Ascending aorta (tissue), 2 donors: ENCODE measurements at places on chromosomes 2 and 18. TPM values are rescaled to one million over a fixed set of nuclear protein-coding genes. Genes with fewer than 3 reads are reported as not detected.

DNA sequence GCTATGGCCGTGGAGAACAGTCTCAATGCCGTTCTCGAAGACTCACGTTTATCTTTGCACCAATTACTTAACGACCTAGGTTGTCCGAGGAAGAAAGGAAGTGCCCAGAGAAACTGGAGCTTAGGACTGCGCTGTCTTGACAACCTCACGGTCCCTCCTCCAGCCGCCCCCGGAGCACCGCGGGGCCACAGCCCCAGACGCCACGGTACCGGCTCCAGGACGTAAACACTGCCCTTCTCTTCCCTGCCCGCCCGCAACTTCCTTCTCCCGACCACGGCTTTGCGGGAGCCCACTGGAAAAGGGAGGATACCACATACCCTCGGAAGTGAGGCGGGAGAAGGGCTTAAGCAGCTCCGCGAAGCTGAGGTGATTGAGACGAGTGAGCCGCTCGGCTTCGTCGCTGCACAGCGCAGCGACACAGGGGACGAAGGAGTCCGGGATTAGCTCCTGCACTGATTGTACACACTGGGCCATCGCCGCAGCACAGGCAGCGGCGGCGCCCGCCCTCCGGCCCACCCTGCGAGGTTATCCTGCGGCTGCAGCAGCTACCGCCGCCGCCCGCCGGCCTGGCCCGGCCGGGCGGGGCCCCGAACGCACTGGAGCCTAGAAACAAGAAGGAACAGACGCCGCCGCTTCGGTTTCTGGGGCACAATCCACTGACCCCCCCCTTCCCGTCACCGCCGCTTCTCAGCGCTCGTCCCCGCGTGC, 483 bp downstream of the TRAPPC8 start:
- DNase-seq: no peak
- H3K36me3 ChIP-seq: no peaks in the 10 kb centered on the region
- no peaks in the 10 kb centered on the region for H3K27me3 ChIP-seq

The MFF gene
- total RNA-seq: 65.9 TPM

GRCh38 chr2:102141011-102141943, 1.3 kb upstream of the IL1R1 start:
- peaks cover 4% of the 10 kb centered on the region for H3K36me3 ChIP-seq
- no peak for DNase-seq
- H3K4me1 ChIP-seq: no peaks in the 10 kb centered on the region
- H3K4me3 ChIP-seq: peak overlapping the region; percentile 64
- H3K27ac ChIP-seq: peak overlapping the region; percentile 96
- H3K27me3 ChIP-seq: no peaks in the 10 kb centered on the region

GRCh38 chr2:205564346-205565141, 117.8 kb upstream of the NRP2 start:
- no peak for DNase-seq
- no peak overlapping the region for H3K4me3 ChIP-seq
- H3K27ac ChIP-seq: peak overlapping the region; percentile 68
- peaks cover 12% of the 10 kb centered on the region for H3K4me1 ChIP-seq
- H3K36me3 ChIP-seq: no peaks in the 10 kb centered on the region
- H3K27me3 ChIP-seq: no peaks in the 10 kb centered on the region

The SERPINB7 gene
- total RNA-seq: not detected

GRCh38 chr2:24863641-24864040, 56.4 kb downstream of the ADCY3 start:
- no peaks in the 10 kb centered on the region for H3K27me3 ChIP-seq
- no peaks in the 10 kb centered on the region for H3K36me3 ChIP-seq

DNA sequence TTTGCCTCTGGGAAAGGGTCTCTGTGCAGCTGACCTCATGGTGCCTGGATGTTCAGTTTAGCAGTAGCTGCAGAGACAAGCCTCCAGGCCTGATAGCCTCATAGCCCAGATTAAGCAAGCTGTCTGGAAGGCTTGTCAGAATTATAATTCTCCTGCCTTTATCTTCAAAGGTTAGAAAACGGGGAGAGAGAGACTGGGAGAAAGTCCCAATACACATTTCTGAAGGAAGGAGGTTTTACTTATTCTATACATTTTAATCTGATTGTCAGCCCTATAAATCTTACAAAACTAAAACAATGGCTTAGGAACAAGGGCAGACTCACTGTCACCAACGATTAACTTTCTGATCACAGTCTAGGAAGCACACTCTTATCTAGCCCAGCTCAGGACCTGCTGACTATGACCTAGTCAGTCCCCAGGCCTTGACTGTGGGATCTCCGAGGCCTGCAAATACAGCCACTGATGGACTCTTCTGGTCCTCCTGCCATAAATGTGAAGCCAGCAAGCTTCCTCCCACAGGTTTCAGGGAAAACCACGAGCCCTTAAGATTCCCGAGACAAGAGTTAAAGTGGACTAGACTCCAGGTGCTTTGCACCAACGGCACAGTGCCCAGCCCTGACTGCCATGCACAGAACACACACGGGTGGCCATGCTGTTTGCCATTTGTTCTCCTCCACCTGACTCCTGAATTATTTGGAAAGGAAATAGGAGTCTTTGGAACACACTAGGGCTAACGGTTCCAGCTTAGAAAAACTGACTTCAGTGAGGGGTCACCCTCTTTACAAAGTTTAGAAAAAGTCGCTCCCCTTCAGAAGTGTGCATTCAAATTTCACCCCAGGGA, 111.4 kb upstream of the SMAD7 start:
- H3K27ac ChIP-seq: no peak overlapping the region
- no peaks in the 10 kb centered on the region for H3K36me3 ChIP-seq
- H3K27me3 ChIP-seq: no peaks in the 10 kb centered on the region
- no peaks in the 10 kb centered on the region for H3K4me1 ChIP-seq
- no peak for DNase-seq
- no peak overlapping the region for H3K4me3 ChIP-seq

The SERPINB12 gene
- 0.32 TPM for total RNA-seq

The FEV gene
- total RNA-seq: not detected

DNA sequence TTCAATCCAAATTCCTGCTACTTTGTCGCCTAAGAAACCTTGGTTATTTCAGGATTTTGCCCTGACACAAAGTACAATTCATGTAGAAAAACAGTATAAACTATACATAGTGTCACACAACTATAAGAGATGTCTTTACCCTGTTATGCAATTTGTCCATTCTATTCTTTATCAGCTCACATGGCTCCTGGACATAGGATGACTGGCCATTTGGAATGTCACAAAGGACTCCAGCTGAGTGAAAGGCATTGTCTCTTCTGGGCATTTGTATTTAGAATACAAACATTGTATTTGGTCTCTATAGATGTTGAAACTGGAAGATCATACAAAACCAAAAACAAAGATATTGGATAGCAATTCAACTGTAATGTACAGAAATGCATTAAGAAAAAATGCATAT, 944.6 kb upstream of the LRRTM1 start:
- no peak overlapping the region for H3K27ac ChIP-seq
- no peaks in the 10 kb centered on the region for H3K27me3 ChIP-seq
- no peaks in the 10 kb centered on the region for H3K4me1 ChIP-seq
